Stimulated activated CD8-positive, alpha-beta memory T cell treated with anti-CD3 and anti-CD28 coated beads, Interleukin-15, amount 100 ng/mL, for 4 hours (primary cell): ENCODE measurements at places on chromosomes 4 and X.

- DNase-seq: no peak
Observed at GRCh38 chrX:16547644-16548043, 102.3 kb upstream of the S100G start.

- DNase-seq: peak; percentile 27
Observed at GRCh38 chr4:48963042-48963679, 22.9 kb upstream of the CWH43 start.

GRCh38 chrX:905848-906566, 275.4 kb downstream of the SHOX start:
- DNase-seq: no peak

DNA sequence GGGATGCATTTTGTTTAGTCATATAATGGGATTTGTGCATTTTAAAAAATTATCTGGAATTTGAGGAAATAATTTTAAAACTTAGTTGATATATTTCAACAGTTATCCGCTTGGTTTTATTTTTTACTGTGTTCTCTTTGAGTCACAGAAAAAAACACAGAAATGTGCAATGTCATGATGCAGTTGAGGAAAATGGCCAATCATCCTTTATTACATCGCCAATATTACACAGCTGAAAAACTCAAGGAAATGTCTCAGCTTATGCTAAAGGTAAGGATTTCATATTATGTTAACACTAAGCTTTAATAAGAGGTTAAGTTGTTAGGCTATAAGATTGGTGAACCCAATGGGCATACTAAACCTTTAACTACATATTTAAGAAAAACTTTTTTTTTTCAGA, 63.9 kb downstream of the HPGDS start:
- DNase-seq: no peak

DNA sequence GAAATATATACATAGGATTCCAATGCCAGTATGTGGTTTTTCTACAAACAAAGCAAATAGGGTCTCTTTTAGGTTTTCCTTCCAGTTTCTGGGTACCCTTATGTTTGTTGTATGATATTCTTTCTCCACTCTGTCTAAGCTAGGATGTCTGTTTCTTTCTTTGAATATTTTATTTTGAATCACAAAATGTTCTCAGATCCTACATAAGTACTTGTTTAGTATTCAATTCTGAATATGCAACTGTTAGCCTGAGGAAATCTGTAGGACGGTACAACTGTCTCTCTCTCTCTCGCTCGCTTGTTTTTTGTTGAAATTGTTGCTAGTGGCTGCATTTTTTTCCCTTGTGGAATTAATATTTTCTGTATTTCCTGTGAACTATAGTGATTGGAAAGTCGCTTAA, 163.2 kb downstream of the CCSER1 start:
- DNase-seq: no peak

- DNase-seq: no peak
Observed at GRCh38 chr4:7852568-7853185, 87.0 kb downstream of the AFAP1 start.

- DNase-seq: no peak
Observed at GRCh38 chr4:116055857-116056827, 942.7 kb upstream of the NDST4 start.

DNA sequence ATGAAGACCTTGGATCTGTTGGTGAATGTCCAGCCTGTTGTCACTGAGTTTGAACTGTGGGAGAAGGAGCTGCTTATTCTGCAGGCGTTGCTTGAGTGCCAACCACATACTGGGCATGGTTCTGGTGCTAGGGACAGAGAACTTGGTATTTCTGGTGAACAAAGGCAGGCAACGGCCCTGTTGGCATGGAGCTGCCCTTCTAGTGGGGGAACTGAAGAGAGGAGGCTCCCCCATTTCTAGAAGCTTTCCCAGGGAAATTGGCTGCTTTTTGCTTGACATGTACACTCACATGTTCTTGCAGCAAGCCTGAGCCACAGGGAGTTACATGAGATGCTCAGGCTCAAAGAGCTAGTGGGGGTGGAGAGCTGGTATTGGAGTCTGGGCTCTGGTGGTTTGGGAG, 8.9 kb upstream of the CD38 start:
- no peak for DNase-seq

GRCh38 chr4:22334155-22334554, 181.7 kb downstream of the ADGRA3 start:
- DNase-seq: no peak

- DNase-seq: no peak
Observed at GRCh38 chr4:81352446-81352835, 119.3 kb downstream of the RASGEF1B start.

DNA sequence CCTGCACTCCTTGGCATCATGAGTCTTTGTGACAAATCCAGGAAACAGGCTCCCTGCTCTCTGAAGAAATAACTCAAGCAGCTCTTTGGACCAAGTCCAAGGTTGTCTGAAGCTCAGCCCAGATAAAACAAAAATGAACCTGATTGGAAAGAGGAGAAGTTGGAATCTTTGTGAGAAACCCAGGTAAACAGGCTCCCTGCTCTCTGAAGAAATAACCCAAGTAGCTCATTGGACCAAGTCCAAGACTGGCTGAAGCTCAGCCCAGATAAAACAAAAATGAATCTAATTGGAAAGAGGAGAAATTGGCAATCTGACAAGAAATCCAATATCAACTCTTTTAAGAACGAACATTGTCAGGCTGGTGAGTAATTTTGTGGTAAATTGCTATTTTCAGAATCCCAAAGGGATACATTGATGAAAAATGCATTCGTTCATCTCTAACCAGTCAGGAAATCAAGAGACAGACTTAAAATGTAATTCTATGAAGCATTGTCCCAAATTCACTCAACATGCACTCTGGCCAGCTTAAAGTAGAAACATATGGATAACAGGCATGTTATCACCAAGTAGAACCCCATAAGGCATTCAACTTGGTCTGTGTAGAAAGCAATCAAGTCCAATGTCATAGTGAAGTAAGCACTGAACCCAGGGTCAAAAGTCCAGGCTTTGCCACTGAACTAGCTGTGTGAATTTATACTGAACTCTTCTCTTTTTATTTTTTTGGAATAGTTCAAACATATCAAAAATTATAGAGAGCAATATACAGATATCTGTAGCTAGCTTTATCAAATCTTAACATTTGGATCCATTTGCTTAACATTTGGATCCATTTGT, 16.8 kb upstream of the NFXL1 start:
- no peak for DNase-seq

- no peak for DNase-seq
Observed at GRCh38 chrX:12011075-12011474, 127.2 kb upstream of the FRMPD4 start.

DNA sequence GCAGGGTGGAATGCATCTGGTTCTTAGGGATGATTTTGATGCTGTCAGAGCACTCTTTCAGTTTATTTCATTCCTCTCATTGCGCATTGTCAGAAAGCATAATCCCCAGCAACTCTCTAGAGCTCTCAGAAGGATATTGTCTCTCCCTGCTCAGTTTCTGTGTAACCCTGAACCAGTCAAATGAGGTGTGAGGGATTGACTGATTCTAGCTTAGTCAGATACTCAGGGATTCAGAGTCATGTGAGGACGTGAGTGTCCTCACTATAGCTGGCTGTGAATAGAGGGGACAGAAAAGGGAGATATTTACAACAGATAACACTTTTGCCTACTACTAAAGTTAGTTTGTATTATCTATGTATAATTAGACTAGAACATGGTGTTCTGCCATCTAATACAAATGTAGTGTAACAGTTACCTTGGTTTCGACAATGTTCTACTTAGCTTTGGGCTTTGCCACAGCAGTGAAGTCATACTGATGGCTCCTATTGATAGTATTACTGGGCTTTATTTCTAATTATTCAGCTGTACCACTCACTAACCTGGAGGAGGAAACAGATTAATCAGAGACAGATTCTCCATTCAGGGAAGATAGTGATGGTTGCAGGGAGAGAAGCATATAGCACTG, 19.5 kb downstream of the AP1AR start:
- no peak for DNase-seq

- no peak for DNase-seq
Observed at GRCh38 chr4:48173056-48173991, 39.3 kb upstream of the TXK start.

DNA sequence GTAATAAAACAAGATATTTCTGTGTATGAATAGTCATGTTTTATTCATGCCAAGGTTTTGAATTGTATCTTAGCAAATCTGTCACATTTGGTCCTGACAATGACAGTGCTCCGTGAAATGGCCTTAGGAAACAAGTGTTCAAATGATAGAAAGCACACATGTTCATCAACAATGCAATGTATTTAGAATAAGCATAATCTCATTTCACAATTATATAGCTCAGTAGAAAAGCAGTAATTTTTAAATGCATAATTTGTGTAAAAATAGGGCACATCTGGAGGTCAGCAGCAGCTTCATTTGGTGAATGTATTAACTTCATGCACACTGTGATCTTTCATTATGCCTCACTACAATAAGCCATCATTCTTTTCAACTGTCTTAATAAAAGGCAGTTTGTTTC, 380.4 kb downstream of the GPM6A start:
- no peak for DNase-seq

DNA sequence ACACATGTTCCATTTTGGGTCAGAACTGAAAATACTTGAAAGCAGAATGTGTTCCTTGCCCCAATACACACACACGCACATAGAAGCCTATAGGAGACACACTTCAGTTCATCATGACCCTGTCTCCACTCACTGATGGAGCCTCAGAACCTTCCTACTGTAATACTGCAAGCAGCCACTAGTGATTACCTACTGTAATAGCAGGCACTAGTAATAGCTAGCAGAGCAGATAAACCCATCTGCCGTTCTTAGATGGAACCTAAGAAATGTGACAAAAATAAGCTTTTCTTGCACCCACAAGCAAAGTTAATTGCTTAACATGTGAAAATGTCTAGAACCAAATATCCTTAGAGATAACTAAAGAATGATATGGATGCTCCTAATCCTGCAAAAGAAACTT, 13.6 kb downstream of the AMTN start:
- DNase-seq: no peak

GRCh38 chr4:112075129-112075753, 70.0 kb upstream of the FAM241A start:
- no peak for DNase-seq

DNA sequence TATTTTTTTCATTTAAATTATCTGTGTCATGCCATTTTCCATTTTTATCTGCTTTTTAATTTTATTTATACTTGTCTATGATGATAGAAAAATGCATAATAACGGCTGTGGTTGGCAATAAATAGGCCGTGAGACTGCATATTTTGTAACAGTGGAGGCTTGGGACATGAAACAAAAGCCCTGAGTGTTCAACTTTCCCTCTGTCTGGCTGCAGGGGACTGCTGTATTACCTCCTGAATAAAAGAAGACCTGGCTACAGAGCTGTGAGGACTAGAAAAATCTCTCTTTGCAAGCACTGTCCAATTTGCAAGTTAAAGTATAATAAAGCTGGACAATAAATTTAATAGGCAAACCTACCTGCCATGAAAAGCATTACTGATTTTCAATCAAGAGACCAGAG, 82.1 kb downstream of the MAGEB10 start:
- no peak for DNase-seq

- DNase-seq: no peak
Observed at GRCh38 chr4:187474238-187474637, 521.3 kb upstream of the ZFP42 start.

DNA sequence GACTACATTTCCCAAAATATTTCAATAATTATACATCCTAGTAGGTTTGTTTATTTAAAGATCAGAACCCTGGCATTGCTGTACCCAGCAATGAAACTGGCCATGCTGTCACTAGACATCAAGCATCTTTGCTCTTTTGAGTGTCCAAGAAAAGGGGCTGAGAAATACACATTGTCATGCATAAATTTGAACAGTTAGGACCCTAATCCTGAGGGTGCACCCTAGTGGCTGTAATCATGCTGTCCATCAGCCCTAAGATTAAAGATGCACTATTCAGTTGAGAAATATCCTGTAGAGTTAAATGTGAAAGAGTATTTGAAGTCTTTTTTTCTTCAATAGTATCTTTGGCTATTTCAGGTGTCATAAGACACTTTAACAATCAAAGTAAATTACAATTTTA, 108.8 kb downstream of the NFKB1 start:
- DNase-seq: no peak

DNA sequence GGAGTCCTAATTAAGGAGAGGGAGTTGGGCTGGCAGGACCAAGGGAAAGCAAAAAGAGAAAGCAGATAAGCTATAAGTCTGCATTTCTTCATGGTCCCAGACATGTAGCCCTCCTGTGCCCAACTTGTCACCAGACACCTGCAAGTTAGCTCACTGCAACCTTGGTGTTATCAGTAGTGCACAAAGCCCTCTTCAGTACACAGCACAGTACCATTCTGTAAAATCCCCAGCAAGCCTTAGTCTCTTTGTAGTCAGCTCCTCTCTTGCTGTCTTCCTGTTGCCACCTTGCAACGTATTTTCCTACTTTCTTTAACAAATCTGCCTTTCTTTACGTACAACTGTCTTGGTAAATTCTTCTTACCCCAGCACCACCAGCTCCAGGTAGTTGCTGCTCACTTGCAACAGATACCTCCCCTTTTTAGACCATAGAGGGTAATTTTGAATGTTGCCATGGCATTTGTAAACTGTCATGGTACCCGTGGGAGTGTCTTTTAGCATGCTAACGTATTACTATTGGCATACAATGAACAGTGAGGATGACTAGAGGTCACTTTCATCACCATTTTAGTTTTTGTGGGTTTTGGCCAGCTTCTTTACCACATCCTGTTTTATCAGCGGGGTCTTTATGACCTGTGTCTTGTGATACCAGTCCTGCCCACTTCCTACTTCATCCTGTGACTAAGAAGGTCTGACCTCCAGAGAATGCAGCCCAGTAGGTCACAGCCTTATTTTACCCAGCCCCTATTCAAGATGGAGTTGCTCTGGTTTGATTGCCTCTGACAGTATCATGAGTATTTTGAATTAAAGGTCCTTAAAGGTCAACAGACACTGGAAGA, 28.3 kb upstream of the AP1S2 start:
- DNase-seq: no peak

- DNase-seq: no peak
Observed at GRCh38 chrX:73850124-73851013, 287.4 kb downstream of the CHIC1 start.

DNA sequence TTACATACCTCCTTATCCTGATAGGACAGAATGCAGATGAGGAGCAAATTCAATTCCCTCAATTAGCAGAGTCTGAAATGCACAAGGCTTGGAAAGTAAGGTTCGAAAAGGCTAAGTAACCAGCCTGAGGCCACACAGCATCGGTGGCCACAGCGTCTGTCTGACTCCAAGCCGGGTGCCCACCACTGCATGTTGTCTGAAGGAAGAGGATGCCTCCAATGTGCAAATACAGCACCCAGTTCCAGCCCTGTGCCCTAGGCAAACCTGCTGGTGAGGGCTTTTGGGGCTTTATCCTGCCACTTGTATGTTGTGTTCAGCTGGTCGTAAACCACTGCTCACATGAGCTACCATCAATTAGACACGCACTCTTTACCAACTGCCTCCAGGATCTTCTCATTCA, 48.6 kb upstream of the PPP2R2C start:
- DNase-seq: no peak

DNA sequence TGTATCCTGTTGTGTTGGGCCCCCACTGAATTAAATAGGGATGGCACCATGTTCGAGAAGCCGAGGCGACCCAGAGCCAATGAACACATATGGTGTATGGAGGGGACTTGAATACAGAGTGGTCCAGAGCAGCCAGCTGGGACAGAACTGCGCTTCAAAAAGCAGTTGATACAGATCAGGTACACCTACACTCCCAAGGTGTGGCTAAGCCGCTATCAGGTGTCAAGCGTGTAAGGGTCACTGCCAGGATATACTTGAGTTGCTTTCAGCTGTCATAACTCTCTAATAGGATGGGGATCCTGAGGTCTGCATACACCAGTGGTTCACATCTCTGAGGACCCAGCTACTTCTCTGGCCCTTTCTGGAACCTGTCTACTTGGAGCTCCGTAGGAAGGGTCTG, 3.2 kb upstream of the WDR1 start:
- DNase-seq: no peak

GRCh38 chr4:55218041-55218440, 92.6 kb upstream of the KDR start:
- DNase-seq: no peak
